Activated naive CD4-positive, alpha-beta T cell (primary cell): ENCODE measurements at places on chromosomes 3 and 15.
A peak's percentile ranks its signal among the peaks of the same experiment; 100 is the strongest.

- DNase-seq = peak; percentile 71
Measured at GRCh38 chr15:69468241-69469121, 15.9 kb downstream of the RPLP1 start.

- no peak for DNase-seq
Measured at GRCh38 chr15:38504680-38505467, 50.9 kb downstream of the FAM98B start.

DNA sequence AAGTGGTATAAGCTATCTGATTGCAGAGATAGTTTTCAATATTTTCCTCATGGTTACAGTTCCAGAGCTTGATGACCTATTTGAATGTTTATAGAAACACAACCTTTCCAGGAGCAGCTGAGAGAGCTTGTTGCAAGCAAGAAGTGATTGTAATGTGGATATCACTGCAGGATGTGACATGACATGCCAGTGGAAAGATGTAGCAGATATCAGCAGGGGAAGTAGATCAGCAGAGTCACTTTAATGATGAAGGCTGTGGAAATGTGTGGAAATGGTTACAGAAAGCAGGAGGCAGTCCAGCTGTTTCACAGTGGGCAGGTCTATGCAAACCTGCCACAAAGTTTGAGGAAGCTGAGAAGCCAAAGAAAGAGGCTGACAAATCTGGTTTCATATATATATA, 21.0 kb downstream of the TMEM158 start:
- DNase-seq = no peak

DNA sequence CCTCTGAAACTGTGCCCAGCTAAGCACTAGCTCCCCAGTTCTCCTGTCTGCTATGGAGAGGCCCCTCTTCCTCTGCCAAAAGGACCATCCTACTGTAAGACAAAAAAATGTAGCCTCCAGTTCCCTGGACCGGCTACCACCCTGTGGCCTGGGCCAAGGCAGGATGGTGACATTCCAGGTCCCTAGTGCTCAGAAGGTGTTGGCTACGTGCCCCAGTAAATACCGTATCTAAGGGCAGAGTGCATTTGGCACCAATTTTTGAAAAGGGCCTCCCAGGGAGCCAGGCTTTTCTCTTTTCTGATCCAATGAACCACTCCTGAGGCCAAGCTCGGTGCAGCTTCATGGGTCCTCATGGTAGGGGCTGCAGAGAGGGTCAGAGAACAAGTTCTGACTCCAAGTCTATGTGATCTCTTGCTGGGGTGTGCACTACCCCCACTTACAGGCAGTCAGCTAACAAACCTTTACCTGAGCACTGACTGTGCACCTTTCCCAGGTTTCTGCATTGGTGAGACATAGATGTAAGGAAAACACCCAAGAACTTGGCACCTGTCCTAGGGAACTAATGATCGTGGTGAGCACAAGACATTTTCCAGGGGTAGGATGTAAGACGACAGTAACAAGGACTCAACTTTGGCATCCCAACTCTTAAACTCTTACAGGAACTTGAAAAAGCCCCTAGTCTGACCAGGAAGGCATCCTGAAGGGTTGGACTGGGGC, 32.6 kb downstream of the TLE3 start:
- no peak for DNase-seq

DNA sequence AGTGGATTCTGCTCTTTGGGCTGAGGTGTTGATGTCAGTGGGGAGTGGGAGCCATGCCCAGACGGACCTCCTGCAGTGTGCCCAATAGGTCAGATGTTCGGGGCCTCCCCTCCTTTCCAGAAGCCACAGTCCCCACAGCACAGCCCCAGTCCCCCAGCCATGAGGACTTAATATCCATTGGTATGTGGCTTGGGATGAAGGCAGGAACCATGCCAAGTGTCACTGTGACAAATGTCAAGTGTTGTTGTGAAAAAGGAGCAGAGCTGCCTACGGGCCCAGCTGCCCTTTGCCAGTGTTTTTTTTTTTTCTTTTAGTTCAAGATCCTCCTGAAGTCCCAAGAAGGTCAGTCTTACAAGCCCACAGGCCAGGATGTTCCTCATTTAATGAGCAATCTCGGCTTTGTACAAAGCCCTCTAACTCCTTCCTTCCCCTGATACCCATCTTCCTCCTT, 12.2 kb downstream of the SEMA3G start:
- no peak for DNase-seq

GRCh38 chr3:17874636-17875035, 132.2 kb upstream of the TBC1D5 start:
- DNase-seq = no peak

DNA sequence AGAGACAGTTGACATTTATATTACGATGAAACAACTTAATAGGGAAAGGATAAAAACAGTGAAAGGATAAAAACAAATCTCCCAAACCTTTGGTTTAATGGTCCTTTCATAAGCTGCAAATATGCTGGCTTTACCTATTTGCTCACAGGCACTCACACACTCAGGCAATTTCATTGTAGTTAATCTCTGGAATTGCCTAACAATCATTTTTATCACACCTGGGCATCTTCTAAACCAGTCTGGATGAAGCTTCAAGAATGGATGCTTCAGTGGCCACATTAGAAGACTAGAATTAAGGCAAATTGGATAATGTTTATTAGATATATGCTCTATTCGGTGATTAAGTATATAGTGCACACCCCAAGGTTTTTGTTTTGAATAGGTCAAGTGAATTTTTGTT, 13.5 kb downstream of the OSBPL10 start:
- DNase-seq = no peak

- DNase-seq = no peak
Measured at GRCh38 chr15:42133886-42134502, 22.4 kb downstream of the PLA2G4F start.

- no peak for DNase-seq
Measured at GRCh38 chr15:66004618-66005262, 135.4 kb downstream of the RAB11A start.

- DNase-seq = no peak
Measured at GRCh38 chr15:62756995-62757360, 285.6 kb upstream of the TPM1 start.

DNA sequence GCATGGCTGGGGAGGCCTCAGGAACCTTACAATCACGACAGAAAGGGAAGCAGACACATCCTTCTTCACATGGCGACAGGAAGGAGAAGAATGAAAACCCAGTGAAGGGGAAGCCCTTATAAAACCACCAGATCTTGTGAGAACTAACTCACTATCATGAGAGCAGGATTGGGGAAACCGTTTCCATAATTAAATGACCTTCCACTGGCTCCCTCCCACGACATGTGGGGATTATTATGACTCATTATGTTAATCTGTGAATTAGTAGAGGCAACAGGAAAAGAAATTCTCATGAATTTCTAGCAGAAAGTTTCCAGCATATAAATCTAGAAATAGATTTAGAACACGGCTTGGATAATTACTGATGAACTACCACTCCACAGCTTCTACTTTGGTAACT, 937.3 kb downstream of the ROBO1 start:
- no peak for DNase-seq

DNA sequence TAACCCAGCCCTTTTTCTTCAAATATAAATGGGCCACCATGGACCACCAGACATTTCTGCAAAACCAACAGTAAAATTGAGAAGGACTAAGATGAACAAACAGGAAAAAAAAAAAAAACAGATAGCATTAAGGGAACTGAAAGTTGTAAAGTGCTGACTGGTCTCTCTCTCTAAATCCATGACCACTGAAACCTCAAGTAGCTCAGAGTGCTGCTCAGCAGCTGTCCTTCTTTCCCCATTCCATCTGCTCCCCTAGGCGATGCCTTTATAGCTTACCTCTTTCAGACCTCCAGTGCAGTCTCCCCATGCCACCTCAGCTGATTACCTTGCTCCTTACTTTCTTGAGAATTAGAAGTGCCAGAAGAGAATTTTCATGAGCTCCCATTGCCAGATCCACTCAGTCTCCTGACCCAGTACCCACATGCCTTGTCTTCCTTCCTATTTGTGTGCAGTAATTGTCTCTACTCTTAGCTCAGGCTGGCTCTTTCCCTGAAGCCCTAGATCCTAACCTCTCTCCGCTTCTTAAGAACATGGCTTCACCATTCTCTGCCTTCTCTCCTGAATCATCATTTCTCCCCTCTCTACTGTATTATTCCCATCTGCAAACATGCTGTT, 23.9 kb upstream of the XIRP1 start:
- DNase-seq = no peak

DNA sequence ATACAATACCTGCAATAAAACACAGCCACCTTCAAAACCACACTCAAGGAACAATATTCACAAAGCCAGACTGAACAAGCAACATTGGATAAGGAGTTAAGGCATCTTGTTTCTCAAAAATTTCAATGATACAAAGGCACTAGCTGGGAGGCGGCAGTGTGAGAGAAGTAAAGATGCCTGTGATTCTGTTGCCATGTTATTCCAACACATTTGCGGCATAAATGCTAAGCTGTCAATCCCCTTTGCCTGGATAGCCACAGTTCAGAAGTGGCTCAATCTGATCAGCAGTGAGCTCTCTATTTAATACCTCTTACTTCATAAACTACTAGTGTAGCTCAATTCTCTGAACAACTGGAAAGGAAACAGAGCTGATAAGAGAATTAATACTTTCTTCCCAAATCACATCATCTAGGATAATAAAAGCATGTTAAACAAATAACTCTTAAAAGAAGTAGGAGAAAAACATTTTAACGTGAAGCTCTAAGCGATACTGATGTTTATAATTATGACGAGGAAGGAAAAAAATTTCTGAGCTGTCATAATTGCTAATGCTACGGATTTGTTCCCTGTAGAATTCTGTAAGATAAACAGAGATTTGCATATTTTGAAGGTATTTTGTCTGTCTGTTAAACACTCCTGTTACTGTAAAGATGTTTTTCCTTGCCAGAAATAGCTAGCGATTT, 358.4 kb downstream of the FOXP1 start:
- no peak for DNase-seq

DNA sequence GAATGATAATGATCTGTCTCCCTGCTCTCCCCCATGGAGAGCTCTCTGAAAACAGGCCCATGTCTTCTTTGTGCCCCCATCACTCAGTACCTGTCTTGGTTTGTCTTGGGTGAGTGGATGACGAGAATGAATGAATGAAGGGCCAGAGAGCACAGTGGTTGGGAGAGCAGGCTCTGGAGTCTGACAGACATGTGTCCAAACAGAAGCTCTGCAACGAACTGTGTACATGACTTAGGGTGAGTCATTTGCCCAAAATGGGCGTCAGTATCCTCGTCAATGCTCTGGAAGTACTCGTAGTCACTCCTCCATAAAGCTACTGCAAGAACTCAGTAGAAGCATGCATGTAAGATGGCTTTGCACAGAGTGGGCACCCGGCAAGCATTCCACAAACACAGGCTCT, 170.2 kb upstream of the TLE3 start:
- DNase-seq = no peak

DNA sequence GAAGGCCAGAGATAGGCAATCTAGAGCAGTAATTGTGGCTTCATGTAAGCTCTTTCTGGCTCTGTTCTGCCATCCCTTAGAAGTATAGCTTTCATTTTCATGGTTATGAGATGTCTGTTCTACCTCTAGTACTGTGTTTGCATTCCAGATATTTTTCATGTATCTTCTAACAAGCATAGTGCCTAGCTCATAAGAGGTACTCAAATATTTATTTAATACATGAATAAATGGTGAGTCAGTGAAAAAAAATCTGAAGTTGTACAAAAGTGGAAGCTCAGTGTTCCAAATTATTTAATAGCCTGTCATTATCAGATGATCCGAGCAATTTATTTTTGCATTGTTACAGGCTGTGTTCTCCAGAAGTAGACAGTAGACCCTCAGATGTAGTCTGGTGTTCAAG, 64.3 kb downstream of the OXSM start:
- DNase-seq = no peak

DNA sequence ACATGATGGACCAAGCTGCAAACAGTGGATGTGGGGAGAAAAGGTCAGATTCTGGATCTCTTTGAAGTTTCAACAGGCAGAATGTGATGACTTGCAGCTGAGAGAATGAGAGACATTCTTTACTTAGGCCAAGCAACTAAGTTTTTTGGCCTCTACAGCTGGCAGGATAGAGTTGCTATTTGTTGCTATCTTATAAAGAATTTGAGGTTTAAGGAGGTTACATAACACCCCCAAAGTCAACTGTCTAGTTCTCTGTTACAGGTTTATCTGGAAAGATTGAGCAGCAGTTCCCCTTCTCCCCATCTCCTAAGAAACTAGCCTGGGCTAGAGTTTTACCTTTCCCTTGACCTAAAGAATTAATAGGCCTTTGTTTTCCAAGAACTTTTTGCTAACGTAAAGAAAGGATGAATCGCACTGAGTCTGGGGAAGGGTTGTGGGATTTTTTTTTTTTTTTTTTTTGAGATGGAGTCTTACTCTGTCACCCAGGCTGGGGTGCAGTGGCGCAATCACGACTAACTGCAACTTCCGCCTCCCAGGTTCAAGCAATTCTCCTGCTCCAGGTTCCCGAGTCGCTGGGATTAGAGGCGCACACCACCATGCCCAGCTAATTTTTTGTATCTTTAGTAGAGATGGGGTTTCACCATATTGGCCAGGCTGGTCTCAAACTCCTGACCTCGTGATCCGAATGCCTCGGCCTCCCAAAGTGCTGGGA, 26.6 kb upstream of the SLMAP start:
- no peak for DNase-seq

- no peak for DNase-seq
Measured at GRCh38 chr3:173890091-173890490, 492.5 kb downstream of the NLGN1 start.
